ENCODE measurements at places on chromosomes 6 and 20.

DNA sequence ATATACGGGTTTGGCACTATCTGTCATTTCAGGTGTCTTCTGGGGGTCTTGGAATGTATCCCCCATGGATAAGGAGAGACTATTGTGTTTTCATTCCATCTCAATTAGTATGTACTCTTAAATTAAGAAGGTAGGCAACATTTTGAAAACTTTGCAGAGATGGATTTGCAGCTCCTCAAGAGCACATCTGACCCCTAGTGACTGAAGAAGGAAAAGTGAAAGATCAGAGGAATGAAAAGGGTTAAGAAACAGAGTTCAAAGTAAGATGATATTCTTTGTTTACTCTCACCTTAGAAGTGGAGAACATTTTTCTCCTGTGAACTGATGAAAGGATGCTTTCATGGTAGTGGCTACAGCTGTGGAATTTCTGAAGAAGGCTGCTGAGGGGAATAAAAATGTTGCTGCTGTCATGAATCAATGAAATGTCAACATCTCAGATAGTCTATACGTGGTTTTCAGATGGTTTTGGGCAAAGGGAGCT lies 41.5 kb downstream of the SH3BGRL2 start:
- no peak for DNase-seq

GRCh38 chr20:44396369-44397130 lies 41.1 kb downstream of the HNF4A start:
- no peak for DNase-seq

- no peak for DNase-seq
Observed at GRCh38 chr20:23727016-23727415, 23.7 kb downstream of the CST1 start.

- no peak for DNase-seq
Observed at GRCh38 chr6:113052506-113052905, 705.4 kb downstream of the RFPL4B start.

Data from COR-L47 (cell line).